ENCODE measurements at places on chromosomes 3 and 15.

DNA sequence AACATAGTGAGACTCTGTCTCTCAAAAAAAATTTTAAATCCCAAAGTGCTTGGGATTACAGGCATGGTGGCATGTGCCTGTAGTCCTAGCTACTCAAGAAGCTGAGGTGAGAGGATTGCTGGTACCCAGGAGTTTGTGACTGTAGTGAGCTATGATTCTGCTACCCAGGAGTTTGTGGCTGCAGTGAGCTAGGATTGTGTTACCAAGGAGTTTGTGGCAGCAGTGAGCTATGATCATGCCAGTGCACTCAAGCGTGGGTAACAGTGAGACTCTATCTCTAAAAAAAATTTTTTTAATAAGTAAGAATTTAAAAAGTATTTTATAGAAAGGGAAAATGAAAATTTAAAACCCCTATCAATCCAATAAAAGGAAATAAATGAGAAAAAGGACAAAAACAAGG, 69.5 kb downstream of the FAIM start:
- DNase-seq: no peak

- no peak for DNase-seq
Observed at GRCh38 chr3:119314821-119315220, 20.6 kb downstream of the ARHGAP31 start.

GRCh38 chr3:170387950-170388349, 30.4 kb downstream of the SKIL start:
- no peak for DNase-seq

DNA sequence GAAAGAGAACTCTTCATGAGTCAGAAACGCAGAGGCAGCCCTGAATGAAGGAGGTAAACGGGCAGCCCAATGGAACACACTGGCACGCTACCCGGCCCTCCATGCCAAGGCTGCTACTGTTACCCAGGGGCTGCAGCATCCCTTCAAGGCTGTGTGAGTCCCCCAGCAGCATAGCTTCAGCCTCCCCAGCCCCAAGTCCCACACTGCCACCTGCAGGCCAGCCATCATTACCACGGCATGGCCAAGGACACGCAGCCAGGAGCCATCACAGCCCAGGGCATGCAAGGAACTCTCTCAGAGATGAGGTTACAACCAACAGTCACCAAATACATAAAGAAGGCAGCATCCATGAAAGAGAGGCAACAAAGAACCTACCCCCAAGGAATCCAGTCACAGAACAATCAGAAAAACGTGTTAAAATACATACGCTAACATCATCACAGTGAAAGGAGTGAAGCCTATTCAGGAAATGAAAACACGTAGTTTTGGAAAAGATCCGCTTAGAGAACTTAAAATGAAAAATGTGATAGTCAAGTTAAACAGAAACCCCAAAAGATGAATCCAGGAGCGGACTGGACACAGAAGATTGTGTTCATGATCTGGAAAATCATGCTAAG, 22.4 kb downstream of the PLA2G4F start:
- no peak for DNase-seq

DNA sequence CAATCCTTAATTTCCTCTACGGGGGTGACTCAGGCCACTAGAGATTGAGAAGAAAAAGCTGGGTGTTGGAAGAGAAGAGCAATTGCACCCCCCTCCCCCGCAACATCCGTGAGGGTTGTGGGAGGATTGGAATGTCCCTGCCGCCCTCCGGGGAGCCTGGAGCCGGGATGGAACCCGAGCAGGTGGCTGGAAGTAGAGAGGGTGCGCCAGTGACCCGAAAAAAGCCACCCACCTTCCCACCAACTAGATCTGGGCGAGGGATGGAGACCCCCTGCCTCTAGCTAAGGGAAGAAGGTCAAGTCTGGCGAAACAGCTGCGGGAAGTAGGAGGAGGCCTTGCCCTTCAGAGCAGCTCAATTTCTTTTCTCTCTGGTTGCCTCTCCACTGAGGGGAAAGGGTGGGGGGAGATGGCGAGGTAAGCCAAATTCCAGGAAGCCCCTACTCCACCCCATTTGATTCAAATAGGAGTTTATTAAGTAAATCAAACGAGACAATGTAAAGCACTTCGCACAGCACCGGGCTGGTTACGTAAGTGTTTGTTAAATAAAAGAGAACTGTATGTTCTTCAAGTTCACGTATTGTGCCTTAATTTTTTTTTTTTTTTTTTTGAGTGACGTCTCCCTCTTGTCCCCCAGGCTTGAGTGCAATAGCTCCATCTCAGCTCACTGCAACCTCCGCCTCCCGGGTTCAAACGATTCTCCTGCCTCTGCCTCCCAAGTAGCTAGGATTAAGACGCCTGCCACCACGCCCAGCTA, 1.1 kb upstream of the WWTR1 start:
- no peak for DNase-seq

- no peak for DNase-seq
Observed at GRCh38 chr15:61227269-61227949, 1.7 kb downstream of the RORA start.

DNA sequence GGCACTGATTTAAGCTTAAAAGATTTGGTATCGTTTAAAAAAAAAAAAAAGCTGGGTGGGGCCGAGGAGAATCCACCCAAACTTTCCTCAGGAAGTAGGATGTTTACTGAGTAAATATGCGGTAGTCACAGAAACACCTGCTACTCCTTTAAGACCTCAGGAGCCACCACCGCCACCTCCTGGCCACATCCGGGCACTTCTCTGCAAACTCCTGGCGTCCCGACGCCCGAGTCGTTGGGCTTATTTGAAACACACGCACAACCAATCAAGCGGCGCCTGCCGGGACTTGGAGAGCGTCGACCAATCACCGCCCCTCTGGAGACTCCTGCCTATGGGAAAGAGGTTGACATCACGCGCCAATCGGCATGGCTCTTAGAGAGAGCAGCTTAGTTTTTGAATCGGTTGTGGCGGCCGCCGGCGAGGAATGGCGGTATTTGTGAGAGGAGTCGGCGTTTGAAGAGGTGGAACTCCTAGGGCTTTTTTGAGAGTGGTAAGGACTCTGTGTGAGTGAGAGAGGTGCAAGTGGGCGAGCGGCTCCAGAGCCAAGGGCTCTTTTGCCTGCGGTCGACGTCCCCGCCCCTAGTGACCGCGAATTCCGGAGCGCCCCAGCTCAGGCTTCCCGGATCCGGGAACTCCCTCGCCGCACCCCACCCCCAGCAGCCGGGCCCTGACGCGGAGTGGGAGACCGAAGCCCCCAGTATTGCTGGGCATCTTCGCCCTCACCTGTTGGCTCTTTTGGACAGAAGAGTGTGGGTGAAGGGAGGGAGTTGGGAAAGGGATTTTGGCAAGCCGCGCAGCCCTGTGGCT, at the start of gene ECT2:
Gene ECT2 (plus strand): TSS at position 359 of the 807 bp plus-strand sequence. CDS start 3,805 bp downstream, outside the sequence.
- DNase-seq: peak; percentile 84

DNA sequence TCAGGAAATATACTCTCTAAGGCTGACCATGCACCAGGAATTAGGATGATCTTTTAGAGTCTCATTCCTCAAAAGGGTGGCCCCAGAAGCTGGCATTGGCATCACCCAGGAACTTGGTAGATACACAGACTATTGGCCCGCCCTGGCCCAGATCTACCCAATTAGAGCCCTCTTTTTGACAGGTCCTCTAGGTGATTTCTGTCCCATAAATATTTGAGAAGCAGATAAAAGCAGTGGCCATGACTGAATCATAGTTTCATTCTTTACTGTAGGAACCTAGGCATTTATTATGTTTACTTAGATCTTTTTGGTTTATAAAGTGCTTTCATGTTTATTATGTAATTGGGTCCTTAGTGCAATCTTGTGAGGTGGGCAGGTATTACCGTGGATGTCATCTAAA, 7.6 kb downstream of the TLNRD1 start:
- DNase-seq: no peak

DNA sequence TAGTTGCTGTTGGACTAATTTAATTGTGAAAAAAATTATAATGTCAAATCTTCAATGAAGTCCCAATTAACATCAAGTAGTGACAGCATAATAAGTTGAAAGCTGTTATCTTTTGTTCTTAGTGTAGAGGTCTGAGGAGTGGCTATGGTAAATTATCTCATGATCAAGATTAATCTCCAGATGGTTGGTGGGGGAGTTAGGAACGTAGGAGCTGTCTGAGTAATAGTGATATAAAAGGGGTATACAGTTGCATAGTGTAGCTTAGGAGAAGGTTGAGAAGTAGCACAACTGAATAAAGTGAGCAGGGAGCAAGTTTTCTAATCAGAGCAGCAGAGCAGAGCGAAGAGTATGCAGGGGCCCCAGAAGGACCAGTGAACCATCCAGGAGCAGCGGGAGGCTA, 19.5 kb downstream of the TMOD2 start:
- no peak for DNase-seq

DNA sequence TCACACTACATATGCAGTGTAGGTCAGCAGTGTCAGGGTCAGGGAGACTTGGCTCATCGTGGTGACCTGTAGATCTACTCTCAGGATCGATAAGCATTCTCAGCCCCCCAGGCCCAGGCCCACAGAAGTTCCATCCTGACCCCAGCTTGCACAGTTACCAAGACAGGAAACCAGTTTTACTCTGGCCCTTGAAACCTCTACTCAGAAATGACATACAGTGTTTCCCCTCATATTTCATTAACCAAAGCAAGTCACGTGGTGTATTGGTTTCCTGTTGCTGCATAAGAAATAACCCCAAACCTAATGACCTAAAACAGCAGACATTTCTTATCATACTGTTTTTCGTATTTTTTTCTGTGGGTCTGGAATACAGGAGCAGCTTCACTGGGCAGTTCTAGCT, 242.2 kb downstream of the SLCO3A1 start:
- no peak for DNase-seq

- no peak for DNase-seq
Observed at GRCh38 chr3:37982331-37982730, 8.3 kb upstream of the VILL start.

GRCh38 chr15:59052915-59053407, 52.0 kb upstream of the CCNB2 start:
- no peak for DNase-seq

DNA sequence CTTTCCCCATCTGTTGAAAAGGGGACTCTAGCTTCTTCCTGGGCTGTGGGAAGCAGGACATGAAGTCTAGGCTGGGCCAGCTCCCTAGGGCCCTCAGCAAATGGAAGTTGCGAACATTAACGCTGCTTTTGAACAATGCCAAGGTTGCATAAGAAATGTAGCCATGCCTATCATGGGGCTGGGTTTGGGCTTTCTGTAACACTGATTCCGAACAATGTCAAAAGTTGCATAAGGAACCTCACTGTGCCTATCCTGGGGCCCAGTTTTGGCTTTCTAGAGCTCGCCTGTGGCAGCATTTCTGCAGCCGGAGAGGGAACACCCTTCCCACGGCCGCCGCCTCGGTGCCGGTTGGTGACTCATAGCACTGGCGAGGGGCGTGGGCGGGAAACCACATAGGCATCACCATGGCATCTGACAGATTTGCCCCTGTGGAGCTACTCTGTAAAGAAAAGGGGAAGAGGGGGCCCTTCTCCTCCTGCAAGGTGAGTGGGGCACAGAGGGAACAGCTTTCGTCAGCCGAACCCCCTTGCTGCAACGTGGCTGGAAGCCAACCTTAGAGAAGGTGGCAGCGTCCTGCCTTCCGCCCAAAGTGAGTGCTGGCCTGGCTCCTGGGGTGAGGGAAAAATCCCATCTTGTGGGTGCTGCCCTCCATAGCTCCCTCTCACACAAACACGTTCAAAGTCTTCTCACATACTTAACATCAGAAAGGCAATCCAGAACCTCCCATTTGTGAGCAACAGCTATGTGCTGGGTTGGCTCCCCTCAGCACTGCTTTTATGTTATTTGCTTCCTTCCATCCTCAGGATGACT, 46.6 kb upstream of the ATP2B2 start:
- DNase-seq: peak; percentile 40

DNA sequence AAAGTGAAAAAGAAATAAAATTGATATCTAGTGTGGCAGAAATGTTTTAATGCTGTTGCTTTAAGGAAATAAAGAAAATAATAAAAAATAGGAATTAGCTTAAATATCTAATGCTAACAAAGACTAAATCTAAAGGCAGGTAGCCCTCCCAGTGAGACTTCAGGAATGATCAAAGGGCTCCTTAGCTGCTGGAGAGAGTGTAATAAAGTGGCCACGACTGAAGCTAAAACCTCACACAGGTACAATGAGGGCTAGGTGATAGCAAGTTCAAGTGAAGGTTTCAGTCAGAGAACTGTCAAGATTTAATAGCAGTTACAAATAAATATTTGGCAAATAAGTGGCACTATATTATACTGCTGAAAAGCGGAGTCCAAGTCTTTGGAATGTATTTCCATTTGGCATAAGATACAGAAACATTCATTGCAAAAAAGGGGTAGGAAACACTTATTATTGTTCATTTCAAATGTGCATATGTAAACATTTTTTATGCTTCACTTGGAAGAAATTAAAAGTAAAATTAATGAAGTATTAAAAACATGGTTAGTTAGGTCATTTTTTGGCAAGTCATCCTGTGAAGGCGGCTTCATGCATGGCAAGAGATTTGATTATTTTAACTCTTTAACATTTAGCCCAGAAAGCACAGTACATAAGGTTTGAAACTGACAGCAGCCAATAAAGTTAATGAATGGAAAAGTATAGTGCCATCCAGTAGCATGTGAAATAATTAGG, 168.2 kb downstream of the ECT2 start:
- no peak for DNase-seq

Measured in activated naive CD4-positive, alpha-beta T cell (primary cell).